A172 (cell line): ENCODE measurements at places on chromosomes 2 and 18. TPM values are rescaled to one million over a fixed set of nuclear protein-coding genes. Genes with fewer than 3 reads are reported as not detected.

GRCh38 chr2:9897331-9897737 lies 54.1 kb downstream of the TAF1B start:
- DNase-seq: peak; percentile 82

DNA sequence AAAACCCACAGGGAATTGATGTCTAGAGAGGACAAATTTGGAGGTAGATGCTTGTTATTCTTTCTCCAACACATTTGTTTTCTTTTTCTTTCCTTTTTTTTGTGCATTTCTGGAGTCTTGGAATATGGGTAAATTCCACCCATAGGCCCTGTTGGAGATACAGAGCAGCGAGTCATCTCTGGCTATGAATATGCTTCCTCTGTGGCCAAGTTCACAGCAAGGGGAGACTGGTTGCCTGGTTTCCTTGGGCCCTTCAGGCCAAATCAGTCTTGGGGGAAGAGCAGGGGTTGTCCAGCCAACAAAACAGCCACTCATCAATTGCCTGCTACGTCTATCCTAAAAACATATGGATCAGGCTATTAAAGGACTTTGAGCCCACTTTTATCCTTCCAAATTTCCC lies 27.5 kb downstream of the SP100 start:
- peak; percentile 50 for DNase-seq

GRCh38 chr18:70337139-70337972 lies 48.5 kb downstream of the SOCS6 start:
- peak; percentile 78 for DNase-seq

GRCh38 chr2:33213648-33214047 lies 262.8 kb upstream of the RASGRP3 start:
- DNase-seq: no peak

DNA sequence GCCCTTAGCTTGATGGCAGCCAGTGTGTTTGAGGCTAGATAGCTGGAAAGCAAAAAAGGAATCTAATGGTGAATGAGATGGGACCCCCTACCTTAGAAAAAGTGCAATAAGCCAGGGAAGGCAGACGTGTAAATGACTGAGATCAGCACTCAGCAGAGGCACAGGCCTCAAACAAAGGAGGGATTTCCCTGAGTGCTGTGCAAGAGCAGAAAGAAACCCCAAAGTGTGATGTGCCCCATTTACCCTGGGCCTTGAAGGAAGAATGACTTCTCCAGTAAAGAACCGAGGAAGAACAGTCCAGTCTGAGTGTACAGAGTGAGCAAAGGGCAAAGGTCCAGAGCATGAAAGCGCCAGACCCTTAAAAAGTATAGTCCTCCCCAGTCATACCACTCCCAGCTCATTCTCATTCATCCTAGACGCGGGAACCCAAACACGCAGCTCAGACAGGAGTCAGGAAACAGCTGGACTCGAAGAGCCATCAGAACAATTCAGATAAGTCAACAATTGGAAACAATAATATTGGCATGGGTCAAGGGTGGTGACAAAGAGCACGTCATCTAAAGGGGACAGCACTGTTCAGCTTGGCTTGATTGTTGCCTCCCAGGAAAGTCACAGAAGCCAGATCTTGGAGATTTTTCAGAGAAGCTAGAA lies 121.7 kb downstream of the INO80D start:
- DNase-seq: no peak

- peak; percentile 4 for DNase-seq
Observed at GRCh38 chr2:147696426-147696825, 148.4 kb upstream of the ACVR2A start.

DNA sequence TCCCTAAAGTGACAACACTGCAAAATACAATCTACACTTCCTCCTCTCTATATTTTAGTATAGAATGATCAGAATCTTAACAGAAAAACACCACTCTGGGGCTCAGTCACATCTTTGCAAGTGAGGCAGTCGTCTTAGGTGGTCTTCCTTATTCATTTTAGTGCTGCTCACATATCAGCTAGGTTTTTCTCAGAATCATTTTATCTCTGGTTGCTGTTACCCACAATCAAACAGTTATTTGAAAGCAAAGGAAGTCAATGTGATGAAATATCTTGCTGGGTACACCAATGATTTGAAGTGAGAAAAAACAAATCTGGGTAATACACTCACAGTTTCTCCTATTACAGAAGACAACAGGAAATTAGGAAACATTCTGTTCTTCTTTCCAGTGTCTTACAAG lies 275.2 kb downstream of the DSEL start:
- no peak for DNase-seq

GRCh38 chr2:8965216-8965969 lies 38.1 kb downstream of the MBOAT2 start:
- DNase-seq: no peak

DNA sequence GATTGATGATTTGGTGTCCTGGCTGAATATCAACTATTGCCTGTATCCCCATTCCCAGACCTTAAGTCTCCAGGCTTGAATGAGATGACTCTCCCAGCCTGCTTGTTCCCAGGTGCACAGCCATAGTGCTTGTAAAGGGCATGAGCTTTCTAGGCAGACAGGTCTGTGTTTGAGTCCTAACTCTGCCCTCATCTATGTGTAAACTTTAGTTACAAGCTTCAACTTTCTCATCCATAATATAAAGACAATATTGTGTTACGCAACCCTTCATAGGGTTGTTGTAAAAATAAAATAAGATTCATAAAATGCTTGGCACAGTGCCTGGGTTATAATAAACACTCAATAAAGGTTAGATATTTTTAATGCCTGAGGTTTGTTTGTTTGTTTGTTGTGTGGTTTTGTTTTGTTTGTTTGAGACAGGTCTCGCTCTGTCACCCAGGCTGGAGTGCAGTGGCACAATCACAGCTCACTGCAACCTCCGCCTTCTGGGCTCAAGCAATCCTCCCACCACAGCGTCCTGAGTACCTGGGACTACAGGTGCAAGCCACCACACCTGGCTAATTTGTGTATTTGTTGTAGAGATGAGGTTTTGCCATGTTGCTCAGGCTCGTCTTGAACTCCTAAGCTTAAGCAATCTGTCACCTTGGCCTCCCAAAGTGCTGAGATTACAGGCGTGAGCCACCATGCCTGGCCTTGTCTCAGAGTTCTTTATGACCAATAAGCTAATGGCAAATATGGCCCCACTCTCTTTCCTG lies 89.4 kb upstream of the MAPRE2 start:
- DNase-seq: no peak

DNA sequence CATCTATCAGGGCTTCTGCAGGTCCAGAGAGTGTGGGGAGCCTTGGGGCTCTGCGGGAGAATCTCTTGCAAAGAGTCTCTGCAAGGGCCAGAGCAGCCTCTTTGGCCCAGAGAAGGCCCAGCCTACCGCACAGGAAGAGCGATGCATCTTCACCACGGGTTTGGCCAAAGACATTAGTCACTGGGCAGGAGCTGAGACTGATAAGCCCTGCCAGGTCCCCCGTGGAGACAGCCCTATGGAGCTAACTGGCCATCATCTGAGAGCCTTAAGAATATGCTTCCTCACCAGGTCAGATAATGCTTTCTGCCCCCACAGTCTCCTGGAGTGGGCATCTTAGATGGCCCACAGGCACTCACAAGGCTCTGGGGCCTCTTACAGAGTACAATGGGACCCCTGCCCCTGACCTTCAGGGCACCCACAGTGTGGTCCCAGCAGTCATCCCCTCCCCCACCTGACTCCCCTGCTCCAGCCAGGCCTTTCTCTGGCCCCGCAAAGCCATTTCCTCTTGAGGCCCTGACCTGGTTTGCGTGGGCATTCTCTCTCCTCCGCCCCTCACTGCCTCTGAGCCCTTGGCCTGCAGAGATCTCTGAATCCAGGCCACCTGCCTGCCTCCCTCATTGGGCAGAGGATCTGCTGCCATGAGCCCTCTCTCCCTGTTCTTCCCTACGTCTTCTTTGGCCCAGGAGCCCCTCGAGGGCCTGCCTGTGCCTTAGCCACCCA lies 31.9 kb upstream of the MAPRE3 start:
- peak; percentile 86 for DNase-seq

- peak; percentile 99 for DNase-seq
Observed at GRCh38 chr2:113818382-113818951, 62.0 kb upstream of the SLC35F5 start.

DNA sequence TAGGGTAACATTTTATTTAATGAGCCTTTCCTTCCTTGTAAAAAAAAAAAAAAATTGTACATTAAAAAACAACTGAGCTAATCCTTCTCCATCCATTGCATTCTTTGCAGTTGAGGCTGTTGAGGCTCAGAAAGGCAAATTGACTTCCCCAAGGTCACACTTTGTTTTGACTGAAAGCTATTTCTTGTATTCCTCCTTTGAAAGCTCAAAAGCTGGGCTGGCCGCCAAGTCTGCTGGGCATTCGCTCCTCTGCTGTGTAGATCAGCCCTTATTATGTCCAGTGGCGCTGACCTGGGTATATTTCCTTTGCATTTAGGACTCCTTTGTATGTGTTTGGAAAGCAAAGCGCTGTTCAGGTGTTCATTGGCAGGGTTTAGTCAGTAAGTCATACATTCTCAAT lies 44.0 kb downstream of the SGPP2 start:
- no peak for DNase-seq

- DNase-seq: no peak
Observed at GRCh38 chr2:176111309-176111663, 4.2 kb downstream of the HOXD11 start.

Gene PSD4
- total RNA-seq: 10.0 and 10.2 TPM in 2 replicates

Gene FBXO15
- total RNA-seq: 0.31 and 0.74 TPM in 2 replicates

Gene CARF
- total RNA-seq: 7.0 and 8.8 TPM in 2 replicates

Gene SCN2A
- 0.17 and 0.19 TPM in 2 replicates for total RNA-seq

Gene CAPG
- 659 and 712 TPM in 2 replicates for total RNA-seq

Gene INPP1
- 9.8 and 11.4 TPM in 2 replicates for total RNA-seq
